Stimulated activated CD8-positive, alpha-beta memory T cell treated with anti-CD3 and anti-CD28 coated beads, Interleukin-4, amount 100 ng/mL, for 1 hour (primary cell): ENCODE measurements at places on chromosomes 11 and 22.

DNA sequence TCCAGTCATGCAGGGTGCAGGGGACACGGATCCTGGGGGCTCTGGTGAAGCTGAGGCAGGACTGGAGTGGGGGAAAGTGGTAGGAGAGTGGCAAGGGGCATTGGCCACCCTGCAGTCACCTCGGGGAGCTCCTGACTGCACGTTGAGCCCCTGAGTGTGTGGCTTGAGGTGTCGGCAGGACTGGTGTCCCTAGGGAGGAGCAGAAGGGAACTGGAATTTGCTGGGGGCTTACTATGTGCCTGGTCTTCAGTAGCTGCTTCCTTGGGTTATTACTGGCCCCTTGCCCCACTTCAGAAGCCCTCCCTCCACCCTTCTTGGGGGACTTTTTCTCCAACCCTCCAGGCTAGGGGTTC lies 31.5 kb downstream of the IFT27 start:
- no peak for DNase-seq

GRCh38 chr22:36465232-36466021 lies 16.0 kb downstream of the TXN2 start:
- no peak for DNase-seq

- no peak for DNase-seq
Observed at GRCh38 chr22:50531546-50531961, 1.7 kb upstream of the TYMP start.

- DNase-seq = no peak
Observed at GRCh38 chr11:123461164-123461563, 31.1 kb downstream of the GRAMD1B start.

DNA sequence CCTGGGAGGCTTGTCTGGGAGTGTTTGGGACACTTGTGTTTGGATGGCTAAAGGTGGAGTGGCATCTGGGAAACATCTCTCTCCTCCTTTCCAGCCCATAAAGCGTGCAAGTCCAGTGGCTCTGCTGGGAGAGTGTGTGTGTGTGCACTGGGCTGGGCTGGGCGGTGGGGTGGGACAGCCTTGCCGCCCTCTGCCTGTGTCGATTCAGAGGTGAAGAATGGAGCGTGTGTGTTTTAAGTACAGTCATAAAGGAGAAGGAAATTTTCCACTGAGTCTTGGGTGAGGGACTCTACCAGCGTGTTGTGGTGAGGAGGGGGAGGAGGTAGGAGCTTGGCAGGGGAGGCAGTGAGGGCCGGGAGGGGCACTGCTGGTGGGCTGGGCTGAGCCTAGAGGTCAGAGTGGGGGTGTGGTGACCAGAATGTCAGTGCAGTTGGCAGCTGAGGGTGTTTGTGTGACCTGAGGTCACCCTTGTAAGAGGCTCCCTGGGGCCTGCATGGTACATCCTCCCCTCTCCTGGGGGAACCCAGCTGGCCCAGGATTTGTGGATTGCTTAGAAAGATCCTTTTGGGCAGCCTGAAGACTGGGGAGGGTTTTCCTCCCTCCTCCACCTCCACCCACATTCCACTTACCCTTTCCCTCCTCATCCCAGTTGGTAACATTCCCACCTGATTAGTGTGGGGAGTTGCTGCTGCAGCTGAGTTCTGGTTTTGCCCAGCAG lies 1.7 kb downstream of the TIMP3 start:
- no peak for DNase-seq
